ENCODE measurements at places on chromosomes 5 and 9. TPM values are rescaled to one million over a fixed set of nuclear protein-coding genes. Genes with fewer than 3 reads are reported as not detected.

GRCh38 chr9:129567329-129567728 lies 53.6 kb downstream of the C9orf50 start:
- DNase-seq = no peak

GRCh38 chr9:3059781-3060468 lies 216.0 kb upstream of the PUM3 start:
- DNase-seq = no peak

DNA sequence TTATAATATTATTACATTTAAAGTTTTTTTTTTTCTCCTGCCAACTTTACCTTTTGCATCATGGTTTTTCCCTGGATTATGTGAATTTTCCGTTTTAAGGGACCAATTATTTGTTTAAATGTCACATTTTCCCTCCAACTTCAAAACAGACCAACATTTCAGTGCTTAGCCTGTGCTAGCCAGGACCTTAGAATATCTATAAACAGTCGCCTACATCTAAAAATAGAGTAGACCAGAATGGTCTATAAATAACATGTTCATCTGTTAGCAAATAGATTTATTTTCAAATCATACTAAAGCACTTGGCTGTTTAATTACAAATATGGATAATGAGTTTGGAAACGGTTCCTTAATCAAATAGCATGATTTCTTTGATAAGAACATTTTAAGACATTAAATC lies 192.0 kb downstream of the FBN2 start:
- no peak for DNase-seq

DNA sequence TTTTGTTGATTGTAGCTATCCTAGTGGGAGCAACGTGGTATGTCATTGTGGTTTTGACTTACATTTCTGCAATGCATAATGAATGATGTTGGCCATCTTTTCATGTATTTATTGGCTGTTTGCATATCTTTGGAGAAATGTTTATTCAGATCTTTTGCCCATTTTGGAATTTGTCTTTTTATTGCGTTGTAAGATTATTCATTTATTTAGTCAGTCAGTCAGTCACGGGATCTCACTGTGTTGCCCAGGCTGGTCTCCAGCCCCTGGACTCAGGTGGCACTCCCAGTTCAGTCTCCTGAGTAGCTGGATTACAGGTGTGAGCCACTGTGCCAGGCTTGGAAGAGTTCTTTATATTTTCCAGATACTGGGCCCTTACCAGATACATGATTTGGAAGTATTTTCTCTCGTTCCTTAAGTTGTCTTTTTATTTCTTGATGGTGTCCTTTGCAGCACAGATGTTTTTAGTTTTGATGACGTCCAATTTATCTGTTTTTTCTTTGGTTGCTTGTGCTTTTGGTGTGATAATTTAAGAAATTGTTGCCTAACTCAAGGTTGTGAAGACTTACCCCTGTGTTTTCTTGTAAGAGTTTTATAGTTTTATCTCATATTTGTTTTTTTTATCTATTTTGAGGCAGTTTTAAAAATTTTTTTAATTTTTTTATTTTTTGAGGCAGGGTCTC lies 67.1 kb downstream of the EHMT1 start:
- DNase-seq = no peak

DNA sequence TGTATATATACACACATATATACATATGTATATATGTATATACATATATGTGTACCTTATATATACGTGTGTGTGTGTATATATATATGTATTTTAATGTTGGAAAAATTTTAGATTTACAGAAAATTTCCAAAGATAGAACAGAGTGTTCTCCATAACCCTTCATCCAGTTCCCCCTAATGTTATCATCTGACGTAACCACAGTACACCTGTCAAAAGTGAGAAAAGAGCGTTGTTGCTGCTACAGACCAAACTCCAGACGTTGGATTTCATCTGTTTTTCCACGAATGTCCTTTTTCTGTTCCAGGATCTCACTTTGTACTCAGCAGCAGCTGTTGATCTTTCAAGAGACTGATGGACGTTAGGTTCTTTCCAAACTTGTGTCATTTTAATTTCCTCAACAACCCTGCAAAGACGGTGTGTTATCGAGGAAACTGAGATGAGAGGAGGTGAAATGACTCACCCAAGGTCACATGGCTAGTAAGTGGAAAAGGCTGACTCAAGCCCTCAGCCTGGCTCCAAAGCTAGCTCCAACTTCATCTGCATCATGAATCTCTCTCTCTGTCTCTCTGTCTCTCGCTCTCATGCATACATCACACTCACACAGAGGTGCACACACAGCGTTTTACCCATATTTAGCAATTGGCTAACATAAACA lies 17.0 kb upstream of the NTNG2 start:
- DNase-seq = peak; percentile 28

DNA sequence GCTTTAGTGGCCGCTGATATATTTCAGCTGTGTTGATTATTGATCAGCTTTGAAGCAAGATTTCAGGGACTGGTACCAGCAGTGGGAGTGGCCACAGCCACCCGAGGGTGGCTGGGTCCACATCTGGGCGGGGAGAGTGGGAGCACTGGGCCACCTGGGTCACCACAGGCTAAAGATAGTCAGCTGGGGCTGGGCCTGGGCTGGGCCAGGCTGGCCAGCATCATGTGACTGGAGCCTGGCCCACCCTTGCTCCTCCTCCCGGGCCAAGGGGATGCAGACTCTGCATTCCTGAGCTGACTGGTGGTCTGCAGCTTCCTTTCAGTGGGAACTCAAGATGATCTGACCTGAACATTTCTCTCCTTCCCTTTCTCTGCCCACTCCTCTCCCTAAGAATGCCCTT lies 27.1 kb downstream of the LARP1 start:
- no peak for DNase-seq

- peak; percentile 20 for DNase-seq
Measured at GRCh38 chr5:168219515-168220410, 71.7 kb upstream of the WWC1 start.

Gene NR5A1
- total RNA-seq = not detected

Gene LECT2
- total RNA-seq = not detected

Gene RAD50
- 33.0 TPM for total RNA-seq

GRCh38 chr9:882416-882924 lies 41.0 kb downstream of the DMRT1 start:
- no peak for DNase-seq

GRCh38 chr5:38393636-38394035 lies 135.3 kb downstream of the EGFLAM start:
- no peak for DNase-seq

DNA sequence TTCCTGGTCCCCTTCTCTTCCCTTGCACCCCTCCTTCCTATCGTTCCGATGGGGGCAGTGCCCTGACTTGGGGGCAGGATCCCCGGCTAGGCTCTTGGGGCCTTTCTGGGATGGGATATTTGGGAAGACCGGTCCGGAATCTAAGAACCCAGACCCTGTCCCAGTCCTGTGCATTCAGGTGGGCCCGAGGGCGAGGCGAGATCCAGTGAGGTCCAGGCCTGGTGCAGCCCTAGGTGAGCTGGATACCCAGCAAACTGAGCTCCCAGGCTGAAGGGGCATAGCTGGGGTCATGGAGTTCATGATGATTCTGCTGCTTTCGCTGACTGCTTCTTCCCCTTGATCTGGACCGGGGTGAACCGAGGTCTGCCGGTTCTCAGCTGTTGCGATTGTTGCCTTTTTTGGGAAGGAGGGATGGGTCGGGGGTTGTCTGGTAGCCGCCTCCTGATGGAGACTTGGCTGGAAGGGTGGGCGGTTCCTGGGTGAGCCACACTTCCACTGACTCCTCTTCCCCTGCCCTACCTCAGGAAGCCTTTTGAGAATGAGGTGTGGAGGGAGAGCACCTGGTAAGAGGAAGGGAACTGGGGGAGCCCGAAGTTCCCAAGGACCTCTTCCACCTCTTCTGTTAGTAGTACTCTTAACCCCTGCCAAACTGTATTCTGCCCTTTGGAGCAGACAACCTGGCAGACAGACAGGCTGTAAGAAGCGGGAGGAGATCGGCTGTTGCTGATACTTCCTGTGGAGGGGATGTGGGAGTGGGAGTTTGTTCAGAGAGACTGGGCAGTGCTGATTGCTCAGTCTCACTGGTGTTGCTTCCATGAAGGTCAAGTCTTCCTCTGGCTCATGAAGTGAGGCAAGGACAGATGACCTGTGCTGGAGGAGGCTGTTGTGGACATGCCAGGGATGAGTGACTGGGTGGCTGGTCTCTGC lies 1.0 kb downstream of the LRRC8A start:
- no peak for DNase-seq

GRCh38 chr5:123874600-123875201 lies 362.7 kb downstream of the CSNK1G3 start:
- DNase-seq = no peak

Gene C9orf50
- not detected for total RNA-seq

DNA sequence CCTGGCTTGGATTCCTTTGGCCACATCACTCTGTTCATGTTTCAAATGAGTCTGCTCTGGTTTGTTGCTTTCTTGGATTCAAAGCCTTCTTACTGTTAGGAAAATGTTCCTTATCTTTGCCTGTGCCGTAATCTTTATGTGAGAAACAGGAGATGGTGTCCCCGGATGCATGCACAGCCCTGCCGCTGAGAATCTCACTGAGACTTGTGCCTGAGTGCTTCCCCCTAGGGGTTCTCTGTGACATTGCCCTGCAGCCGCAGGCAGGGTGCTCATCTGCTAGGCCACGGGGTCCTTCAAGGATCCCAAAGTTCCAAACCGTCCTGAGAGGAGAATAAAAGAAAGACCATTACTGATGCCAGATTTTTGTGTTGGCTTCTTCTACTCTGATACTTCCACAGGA lies 81.4 kb upstream of the ANKRD55 start:
- DNase-seq = no peak

Gene SPINK6
- total RNA-seq = not detected

DNA sequence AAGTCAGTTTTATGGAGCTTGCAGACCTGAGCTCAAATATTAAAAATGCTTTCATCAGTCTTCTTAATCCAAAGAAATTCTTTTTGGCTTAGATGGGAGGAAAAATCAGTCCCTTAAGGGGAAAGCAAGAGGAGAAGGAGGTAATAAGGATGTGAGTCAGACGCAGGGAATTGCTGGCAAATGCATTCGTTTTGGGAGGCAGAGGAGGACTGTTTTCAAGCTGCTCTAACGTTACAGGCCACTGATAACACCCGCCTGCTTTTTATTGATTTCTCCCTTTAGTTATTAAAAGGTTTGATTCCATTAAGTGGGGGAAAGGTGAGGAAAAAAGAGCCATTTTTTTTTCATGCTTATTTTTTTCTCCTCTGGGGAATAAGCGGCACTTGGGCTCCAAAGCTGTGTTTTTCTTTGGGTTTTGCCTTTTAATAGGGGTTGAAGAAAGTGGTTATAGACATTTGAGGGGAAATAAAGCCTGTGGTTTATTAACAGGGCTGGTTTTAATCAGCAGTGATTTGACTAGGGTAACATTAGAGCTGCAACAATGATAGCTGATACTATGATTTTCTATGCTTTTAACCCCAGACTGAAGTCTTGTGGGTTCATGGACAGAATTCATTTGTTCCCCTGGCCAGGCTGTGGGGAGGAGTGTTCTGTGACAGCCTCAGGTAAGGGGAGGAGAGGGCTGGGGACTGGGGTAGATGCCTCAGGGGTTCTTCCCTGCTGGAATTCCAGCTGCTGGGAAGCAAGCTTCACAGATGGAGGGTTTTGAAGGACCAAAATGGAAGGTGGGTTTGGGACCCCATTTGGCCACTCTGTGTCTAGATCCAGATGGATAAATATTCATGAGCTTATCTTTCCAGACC lies 225.2 kb downstream of the GAS1 start:
- DNase-seq = no peak

Gene FOXD4L4
- total RNA-seq = 0.10 TPM

DNA sequence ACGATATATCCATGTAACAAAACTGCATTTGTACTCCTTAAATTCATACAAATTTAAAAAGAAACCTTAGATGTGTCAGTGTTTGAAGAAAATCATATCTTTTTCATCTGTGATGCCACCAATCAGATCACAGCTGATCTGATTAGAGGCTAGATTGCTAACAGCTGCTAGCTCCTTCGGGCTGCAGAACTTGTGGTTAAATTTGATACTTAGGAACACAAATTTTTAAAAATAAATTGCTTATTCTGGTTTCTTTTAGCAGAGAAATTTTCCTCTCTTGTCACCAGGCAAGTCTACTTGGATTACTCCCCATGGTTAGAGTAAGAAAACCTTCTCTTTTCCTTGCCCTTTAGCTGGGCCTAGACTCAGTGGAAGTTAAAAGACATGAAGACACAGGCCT lies 94.6 kb upstream of the RANBP6 start:
- no peak for DNase-seq

DNA sequence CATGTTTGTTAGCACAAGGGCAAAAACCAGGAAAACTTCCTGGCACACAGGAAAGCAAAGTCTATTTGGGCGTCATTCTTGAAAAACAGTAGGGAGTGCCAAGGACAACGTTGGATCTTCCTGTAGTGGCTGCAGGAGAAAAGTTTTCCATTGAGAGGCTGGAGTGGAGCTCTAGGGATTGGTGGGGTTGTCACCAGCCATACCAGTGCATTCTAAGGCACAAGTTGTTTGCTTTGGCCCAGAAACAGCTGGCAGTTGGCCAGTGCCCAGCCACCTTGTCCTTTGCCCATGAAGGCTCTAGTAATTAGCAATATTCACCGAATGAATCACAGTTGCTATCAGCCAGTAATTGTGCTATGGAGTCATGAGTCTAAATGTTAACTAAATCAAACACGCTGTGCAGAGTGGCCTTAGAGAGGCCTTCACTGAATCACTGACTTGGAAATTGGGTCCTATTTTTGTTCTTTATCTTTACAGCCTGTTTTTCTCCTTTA lies 26.4 kb downstream of the TNFSF15 start:
- DNase-seq = no peak

Gene CENPH
- 35.5 TPM for total RNA-seq

Gene IL3
- 94.6 TPM for total RNA-seq

- no peak for DNase-seq
Measured at GRCh38 chr9:27586304-27586703, 13.0 kb upstream of the C9orf72 start.

Gene CDC25C
- 5.6 TPM for total RNA-seq

DNA sequence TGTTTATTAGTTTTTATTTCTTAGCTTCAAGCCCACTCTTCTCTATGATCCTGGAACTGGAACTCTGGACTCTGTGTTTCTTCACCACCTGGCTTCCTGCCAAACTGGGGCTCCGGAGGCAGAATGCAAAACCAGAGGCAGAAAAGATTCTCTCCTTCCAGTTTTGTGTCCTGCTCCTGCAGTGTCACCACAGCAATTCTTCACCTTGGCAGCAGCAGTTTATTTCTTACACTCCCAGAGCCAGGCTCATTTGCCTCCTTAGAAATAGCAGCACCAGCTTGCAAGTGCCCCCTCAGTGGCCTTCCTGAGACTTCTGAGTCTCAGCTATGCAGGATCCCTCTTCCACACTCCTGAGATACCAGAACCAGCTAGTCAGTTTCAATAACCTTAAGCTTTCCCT lies 26.7 kb upstream of the CAMK4 start:
- no peak for DNase-seq

Gene ASB6
- 24.0 TPM for total RNA-seq

Gene HEMGN
- 0.24 TPM for total RNA-seq

- no peak for DNase-seq
Measured at GRCh38 chr9:88926781-88927505, 64.3 kb upstream of the S1PR3 start.

DNA sequence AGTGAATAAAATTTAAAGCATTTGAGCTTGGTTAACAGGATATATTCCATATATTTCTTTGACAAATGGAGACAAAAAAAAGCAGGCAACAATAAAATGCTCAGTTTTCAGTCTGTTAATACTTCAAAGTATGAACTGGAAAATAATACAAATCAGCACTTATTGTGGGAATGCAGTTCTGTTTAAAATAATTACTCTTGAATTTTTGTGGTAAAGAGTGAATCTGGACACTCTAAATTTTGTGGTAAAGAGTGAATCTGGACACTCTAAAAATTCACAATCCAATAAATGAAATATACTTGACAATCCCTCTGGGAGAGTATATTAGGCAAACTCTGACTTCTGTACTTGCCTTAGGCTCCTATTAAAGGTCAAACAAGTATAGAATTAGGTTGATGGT lies 141.9 kb upstream of the RASA1 start:
- no peak for DNase-seq

Gene ZNF300
- 0.56 TPM for total RNA-seq
